Suprapubic skin (tissue), 4 donors: ENCODE measurements at places on chromosomes 5 and 9.

GRCh38 chr5:148186248-148187003 lies 16.4 kb upstream of the SPINK6 start:
- no peak for DNase-seq

GRCh38 chr5:41507501-41507900 lies 2.9 kb downstream of the PLCXD3 start:
- no peak for DNase-seq

DNA sequence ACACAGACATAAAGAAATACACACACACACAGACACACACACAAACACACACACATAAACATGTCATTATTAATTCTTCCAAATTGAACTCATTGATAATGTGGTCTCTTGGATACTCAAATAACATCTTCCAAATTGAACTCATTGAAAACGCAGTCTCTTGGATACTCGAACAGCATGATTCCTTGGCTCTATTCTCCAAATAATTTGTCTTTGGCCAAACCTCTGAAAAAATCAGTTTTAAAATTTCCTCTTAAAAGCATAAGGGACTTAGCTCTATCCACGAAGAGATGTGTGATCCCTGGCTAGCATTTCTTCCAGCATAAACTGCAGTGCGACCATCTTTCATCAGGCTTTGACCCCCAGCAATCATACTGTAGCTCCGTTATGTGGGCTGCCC lies 296.6 kb downstream of the IRX2 start:
- no peak for DNase-seq

DNA sequence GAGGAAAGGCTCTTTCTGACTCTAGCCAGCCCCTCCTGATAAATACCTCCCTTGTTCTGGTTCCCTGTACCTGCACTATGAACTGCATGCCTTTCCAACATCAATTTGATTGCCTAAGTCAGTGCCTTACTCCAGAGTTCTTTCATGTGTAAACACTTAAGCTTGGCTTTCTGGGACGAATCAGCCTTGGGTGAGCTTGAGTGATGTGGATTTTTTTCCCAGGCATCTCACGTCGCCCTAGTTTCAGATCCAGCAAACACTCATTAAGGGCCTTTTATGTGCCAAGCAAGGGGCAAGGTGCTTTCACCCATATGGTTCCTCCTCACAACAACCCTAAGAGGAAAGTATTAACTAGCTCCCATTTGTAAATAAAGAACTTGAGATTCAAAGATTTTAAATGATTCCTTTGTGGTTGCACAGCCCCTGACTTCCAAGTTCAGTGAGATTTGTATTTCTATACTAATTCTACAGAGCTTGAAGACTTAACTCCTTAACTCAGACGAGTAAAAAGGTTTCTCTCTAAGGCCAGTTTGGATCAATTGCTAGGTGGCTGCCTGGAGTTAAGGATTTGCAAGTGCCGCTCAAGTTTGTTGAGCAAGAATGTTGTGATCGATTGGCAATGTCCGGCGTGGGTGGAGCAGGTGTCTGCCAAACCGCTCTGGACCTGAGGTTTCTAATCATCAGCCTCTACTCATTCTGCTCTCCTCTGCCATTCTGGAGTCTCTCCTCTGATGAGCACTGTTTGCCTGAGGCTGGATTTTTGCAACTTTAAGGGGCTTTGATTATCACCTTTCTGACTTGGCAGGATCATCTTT lies 20.2 kb upstream of the TJP2 start:
- peak; percentile 58 for DNase-seq

- DNase-seq = no peak
These were observed 495.3 kb upstream of the CDH6 start for GRCh38 chr5:30698217-30698616.

DNA sequence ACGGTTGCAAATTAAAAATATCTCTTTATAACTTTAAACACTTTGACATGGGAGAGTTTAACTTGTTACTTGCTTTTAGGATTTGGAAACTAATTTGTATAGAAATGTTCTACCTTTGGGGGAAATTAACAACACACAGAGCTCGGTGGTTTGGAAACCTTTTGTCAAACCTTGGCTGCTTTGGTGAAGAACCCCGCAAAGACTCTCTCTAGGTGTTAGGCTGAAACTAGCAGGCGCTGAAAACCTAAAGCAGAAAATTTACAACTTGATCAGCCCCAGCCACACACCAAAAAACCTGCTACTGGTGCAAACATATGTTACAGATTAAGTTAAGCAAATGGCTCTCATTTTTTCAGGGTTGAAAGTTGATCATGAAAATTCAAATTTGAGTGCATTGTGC lies 25.8 kb downstream of the NR2F1 start:
- no peak for DNase-seq

DNA sequence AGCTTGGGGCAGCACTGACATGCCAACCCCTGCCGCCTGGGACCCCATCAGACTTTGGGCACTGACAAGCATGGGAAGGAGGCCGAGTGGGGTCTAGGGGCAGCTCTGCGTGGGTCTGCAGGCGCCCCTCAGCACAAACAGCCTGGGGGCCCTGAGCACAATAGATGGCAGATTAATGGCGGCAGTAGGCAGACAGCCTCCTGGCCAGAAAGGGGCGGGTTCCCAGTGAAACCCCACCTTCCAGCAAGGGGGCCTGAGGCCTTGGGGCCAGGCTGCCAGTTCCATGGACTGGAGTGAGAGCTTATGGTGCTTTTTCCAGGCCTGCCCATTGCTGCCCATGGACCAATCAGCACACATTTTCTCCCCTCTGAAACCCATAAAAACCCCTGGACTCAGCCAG lies 2031.2 kb downstream of the EFNA5 start:
- DNase-seq = no peak

DNA sequence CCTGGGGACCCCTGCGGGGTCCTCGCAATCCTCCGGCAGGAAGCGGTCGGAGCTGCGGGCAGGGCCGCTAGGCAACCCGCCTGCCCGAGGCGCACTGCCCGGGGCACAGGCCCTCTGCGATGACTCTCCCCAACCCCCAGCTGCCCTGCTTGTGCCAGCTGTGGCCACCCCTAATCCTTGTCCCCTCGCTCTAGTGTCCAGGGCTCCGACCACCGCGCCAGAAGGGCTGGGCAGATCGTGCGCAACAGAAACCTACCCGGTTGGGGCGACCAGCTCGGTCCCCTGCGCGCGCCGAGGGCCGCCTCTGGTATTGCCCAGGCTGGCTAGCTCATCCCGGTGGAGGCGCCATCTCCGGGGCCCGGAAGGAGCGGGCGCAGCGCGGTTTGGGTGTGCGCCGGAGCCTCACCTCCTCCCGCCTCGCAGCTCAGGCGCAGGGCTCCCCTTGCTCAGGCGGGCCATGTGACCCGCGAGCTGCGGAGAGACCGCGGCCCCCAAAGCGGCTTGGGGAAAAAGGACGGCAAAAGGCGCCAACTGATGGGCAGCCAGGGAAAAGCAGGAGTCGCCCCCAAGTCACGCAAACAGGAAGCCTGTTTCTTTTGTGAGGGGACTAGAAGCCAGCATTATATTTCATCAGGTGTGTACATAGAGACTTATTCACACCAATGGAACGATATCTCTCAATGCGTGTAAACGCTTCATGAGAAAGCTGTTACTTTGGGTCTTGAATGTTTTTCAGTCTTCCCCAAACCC lies 46.8 kb upstream of the RNF20 start:
- DNase-seq = peak; percentile 72

- DNase-seq = no peak
These were observed 115.8 kb downstream of the RXRA start for GRCh38 chr9:134442085-134442474.

GRCh38 chr9:98540476-98540875 lies 168.3 kb downstream of the GABBR2 start:
- no peak for DNase-seq

- DNase-seq = no peak
These were observed 837.7 kb upstream of the CDH9 start for GRCh38 chr5:27876071-27876470.

DNA sequence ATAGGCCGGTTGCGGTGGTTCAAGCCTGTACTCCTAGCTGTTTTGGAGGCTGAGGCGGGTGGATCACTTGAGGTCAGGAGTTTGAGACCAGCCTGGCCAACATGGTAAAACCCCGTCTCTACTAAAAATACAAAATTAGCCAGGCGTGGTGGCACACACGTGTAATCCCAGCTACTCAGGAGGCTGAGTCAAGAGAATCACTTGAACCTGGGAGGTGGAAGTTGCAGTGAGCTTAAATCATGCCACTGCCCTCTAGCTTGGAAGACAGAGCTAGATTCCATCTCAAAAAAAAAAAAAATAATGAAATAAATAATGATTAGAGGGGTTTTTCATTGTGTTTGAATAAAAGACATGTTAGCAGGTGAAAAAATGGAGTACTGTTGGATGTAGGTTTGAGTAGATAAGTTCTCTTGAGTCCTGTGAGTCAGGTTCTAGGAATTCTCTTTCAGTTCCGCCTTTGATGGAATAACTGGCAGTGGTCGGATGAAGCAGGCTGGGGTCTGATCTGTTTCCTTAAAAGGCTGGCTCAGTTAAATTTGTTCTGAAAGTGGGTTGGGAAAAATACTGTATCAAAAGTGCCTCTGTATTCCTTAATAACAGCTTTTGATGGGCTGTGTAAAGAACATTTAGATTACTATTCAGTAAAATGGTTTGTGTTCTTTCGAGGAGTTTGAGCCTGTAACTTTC lies 73.2 kb downstream of the AOPEP start:
- DNase-seq = no peak

GRCh38 chr9:109274884-109275730 lies 45.8 kb downstream of the EPB41L4B start:
- DNase-seq = no peak

GRCh38 chr5:84274585-84275468 lies 109.9 kb downstream of the EDIL3 start:
- DNase-seq = no peak

- no peak for DNase-seq
These were observed 106.7 kb downstream of the SMIM15 start for GRCh38 chr5:61055434-61056006.

DNA sequence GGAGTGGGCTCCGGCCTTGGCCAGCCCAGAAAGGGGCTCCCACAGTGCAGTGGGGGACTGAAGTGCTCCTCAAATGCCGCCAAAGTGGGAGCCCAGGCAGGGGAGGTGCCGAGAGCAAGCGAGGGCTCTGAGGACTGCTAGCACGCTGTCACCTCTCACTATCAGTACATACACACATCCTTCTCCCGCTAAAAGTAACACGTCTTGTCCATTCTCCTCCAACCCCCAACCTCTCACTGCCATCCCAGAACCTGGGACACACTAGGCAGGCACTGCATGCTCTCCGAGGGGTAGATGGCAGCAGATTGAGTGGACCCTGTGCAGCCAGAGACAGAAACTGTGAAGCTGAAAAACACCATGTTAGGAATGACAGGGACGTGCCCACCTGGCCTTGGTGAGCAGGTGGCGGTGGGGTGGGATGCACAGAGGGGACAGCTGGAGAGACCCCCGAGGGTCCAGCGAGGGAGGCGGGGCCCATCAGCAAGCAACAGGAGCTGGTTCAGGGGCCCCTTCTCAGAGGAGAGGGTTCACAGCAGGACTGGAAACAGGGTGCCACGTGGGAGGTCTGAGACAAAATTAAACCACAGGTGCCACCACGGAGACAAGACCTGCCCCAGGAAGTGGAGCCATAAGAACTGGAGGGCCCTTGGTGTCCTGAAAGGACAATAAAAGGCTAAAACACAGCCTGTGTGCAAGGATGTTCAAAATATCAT lies 16.9 kb downstream of the SEMA4D start:
- peak; percentile 71 for DNase-seq

- DNase-seq = no peak
These were observed 71.6 kb downstream of the PCDH1 start for GRCh38 chr5:141806626-141807025.

- no peak for DNase-seq
These were observed 69.4 kb upstream of the NFIB start for GRCh38 chr9:14383294-14383693.

GRCh38 chr5:32845171-32845570 lies 134.1 kb downstream of the NPR3 start:
- DNase-seq = no peak

GRCh38 chr5:51678330-51678729 lies 295.1 kb downstream of the ISL1 start:
- no peak for DNase-seq

GRCh38 chr5:124718380-124718789 lies 28.1 kb downstream of the ZNF608 start:
- DNase-seq = no peak

DNA sequence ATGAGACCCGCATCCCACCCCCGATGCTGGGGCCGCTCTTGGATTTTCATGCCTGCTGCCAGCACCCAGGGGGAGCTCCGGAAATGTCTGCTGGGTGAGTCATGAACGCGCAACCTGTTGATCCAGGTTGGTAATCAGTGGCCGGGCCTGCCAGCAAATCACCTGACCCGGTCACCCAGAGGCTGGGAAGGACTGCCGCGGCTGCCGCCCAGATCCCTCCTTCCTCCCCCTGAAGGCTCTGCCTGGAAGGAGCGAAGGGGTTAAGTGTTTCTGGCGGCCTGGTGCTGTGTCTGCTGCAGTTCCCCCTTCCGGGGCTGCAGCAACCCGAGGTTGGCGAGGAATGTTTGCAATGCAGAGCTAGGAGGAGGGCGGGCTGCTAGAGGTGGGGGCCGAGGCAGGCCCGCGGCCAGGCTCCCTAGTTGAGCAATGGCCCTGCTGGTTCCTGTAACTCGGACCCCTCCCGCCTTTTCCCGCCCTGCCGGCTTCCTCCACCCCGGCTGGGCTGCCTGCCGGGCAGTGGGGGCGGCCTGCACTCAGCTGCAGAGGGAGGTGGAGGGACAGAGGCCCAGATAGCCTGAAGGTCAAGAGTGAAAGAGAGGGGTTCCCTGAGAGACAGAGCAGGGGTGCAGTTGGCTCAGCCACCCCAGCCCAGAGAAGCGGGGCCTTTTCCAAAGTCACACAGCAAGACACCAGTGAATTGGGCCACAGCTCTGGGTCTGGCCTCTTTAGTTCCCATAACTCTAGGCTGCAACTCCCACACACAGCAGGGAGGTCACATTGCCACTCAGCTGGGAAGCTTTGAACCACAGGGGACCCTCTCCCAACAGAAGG lies 156.3 kb upstream of the IER5L start:
- peak; percentile 95 for DNase-seq

DNA sequence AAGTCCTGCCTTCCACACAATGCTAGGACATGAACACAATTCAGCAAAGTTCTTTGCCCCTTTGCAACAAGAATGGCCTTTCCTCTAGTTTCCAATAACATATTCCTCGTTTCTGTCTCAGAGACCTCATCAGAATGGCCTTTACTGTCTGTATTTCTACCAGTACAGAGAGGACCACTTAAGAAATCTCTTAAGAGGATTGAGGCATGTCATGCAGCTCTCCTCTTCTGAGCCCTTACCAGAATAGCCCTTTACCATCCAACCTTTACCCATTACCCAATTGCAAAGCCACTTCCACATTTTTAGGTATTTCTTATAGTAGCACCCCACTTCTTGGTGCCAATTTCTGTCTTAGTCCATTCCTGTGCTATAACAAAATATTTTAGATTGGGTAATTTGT lies 20.3 kb downstream of the TNPO1 start:
- DNase-seq = no peak

- DNase-seq = no peak
These were observed 436.3 kb upstream of the PAPPA start for GRCh38 chr9:115717298-115717697.

- DNase-seq = no peak
These were observed 80.3 kb upstream of the EQTN start for GRCh38 chr9:27377147-27377807.

- DNase-seq = no peak
These were observed 27.3 kb downstream of the ELL2 start for GRCh38 chr5:95934207-95934804.

- DNase-seq = no peak
These were observed 105.1 kb upstream of the SGCD start for GRCh38 chr5:156221816-156222215.
